A549 treated with CpdA at 1 μM for 4 hours (cell line): ENCODE measurements at places on chromosomes 7 and 10. TPM values are rescaled to one million over a fixed set of nuclear protein-coding genes. Genes with fewer than 3 reads are reported as not detected.

The MBL2 gene
- total RNA-seq: not detected in 5 replicates

The NCF1 gene
- 0.08 to 0.12 TPM (median 0.10 TPM) in 4 of 5 replicates, not detected in the other for total RNA-seq

The PNLIP gene
- not detected in 5 replicates for total RNA-seq

The VENTX gene
- 0.01 TPM in 1 of 5 replicates, not detected in the others for total RNA-seq
